Stimulated activated CD4-positive, alpha-beta T cell treated with anti-CD3 and anti-CD28 coated beads, Interleukin-12 subunit alpha, Interleukin-12 subunit beta, amount 100 ng/mL, for 48 hours (primary cell): ENCODE measurements at places on chromosomes 5 and 9.

DNA sequence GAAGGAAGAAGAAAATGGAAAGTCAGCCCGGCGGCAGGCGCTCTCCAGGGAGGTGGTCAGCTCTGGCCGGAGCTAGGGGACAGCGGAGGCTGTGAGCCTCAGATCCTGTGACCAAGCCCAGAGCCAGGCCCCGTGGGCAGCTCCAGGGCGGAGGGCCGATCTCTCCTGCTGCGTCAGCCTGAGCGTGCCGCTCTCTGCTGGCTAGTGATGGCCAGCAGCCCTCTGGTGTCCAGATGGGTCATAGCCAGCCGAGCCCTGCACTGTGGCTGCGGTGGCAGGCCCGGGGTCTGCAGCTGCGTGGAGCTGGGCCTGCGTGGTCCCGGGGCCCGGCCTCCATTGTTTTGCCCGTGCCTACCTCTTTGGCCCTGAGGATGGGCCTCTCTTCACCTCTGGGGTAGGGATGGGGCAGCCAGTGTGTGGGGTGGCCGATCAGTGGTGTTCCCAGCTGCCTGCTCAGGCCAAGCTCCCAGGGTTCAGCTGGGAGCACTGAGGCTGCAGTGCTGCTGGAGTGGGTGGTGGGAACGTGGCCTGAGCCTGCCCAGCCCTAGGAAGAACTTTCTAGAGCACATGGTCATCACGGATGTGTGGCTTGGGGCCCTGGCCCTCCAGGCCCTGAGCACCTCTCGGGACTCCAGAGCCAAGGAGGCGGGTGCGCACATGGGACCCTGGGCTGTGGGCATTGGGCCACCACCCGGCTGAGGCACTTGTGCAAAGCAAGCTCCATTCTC is 17.1 kb upstream of the NRARP start:
- DNase-seq, result no peak

DNA sequence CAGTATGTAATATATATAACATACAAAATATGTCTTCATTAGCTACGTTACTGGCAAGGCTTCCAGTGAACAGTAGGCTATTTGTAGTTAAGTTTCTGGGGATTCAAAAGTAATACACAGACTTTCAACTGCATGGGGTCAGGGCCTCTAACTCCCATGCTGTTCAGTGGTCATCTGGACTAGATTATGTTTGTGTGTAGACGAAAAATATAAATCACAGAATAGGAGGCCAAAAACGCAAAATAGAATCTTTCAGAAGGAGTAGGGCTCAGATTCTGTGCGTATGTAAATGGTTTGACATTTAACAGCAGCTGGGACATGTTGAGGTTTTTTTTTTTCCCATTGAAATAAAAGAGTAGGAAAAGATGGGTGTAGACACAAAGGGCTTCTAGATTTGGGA is 1048.7 kb upstream of the WWC1 start:
- DNase-seq, result no peak

GRCh38 chr9:91546574-91546973 is 122.9 kb upstream of the NFIL3 start:
- no peak for DNase-seq

DNA sequence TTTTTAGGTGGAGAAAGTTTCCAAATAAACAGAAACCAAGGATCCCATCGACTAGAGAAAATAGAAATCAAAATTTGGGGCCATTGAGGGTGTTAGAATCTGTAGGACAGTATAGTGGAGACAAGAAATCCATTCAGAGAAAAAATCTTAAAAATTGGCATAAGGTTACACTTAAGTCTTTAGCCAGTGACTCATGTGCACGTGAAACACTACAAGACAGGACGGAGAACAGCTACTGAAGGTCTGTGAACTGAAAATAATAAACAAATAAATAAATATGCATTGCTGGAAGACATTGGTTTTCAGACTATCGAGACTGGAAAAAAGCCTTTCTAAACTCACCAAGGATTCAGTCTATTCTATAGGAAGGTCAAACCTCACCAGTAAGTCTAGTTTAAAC is 1955.5 kb downstream of the MAT2B start:
- DNase-seq, result no peak

DNA sequence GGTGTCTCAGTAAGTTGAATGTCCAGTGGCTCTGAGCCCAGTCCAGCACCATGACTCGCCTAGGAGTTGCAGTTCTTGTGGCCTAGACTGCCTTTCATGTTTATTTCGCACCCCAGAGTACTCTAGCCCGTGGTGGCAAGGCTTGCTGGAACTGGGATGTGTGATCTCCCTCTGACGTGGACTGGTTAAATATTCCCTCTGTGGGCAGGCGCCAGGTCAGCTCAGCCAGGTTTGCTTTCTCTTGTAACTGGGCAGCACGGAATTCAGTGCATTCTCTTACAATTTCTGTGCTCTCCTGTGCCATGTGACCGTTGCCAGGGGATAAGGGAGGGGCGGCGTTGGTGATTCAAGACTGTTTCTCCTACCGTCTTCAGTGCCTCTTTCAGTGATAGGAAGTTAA is 270.8 kb downstream of the KDM4C start:
- no peak for DNase-seq

- DNase-seq, result no peak
Measured at GRCh38 chr5:37665889-37666288, 174.0 kb downstream of the GDNF start.

GRCh38 chr5:140443-140829 is 48.5 kb downstream of the PLEKHG4B start:
- no peak for DNase-seq

GRCh38 chr9:92608909-92609445 is 61.0 kb downstream of the IPPK start:
- no peak for DNase-seq

DNA sequence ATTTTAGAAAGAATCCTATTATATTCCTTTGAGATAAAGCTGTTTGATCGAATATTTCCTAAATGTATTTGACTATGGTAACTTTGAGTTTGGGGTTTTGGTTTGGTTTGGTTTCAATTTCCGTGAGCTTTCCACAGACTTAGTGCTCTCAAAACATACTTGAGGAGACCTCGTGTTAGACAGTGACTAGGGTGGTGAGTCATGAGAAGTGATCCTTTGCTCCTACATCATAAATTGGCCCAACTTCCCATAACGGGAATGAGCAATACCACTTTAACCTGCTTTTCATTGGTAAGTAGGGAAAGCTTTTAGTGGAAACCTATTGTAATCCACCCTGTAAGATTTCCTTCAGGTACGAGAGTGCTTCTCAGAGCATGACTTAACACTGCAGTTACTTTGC is 3.8 kb upstream of the RASEF start:
- DNase-seq, result no peak

GRCh38 chr5:89110916-89111646 is 228.1 kb upstream of the MEF2C start:
- DNase-seq, result no peak

DNA sequence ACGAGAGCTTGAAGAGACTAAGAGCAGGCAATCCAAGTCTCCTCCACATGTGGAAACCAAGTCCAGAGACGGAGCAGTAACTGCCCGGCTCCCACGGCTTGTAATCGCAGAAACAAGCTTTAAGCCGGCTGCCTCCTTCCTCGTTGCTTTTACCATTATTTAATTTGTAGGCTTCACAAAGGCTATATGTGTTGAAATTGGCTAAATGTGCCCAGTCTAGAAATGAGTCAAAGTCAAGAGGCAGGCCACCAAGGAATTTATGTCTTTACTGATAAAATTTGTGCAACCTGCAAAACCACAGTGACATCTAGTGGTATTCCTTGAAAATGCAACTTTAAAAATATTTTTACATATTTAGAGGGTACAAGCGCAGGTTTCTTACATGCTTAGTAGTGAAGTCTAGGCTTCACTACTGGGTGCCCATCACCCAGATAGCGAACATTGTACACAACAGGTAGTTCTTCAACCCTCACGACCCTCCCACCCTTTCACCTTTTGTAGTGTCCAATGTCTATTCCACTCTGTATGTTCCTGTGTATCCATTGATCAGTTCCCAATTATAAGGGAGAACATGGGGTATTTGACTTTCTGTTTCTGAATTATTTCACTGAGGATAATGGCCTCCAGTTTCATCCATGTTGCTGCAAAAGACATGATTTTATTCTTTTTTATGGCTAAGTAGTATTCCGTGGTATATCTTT is 33.5 kb upstream of the EBF1 start:
- DNase-seq, result no peak

DNA sequence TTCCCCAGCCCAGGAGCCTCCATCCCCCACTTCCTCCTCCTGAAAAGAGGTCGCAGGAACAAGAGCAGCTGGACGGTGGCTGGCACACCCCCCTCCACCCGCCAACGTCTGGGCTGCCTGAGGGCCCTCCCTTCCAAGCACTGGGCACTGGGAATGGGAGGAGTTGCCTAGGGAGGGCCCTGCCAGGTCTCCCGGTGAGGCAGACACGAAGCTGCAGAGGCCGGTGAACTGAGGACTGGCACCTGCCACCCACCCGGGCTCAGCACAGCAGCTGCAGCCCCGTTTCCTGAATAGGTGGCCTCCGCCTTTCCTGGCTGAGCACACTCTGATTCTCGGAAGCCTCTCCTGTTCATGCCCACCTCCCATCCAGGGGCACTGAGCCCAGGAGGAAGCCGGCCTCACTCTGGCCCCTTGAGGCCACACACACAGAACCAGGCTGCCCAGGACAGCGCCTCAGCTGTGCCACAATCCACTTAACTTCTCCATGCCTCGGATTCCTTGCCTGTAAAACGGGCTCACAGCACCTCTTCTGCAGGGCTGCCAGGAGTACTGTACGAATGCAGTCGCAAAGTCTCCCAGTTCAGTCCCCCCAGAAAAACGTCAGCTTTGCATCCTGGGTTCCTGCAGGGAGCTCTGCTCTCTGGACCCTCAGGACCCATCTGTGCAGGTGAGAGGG is 1.3 kb downstream of the NPDC1 start:
- no peak for DNase-seq

- DNase-seq, result no peak
Measured at GRCh38 chr5:83837265-83837907, 116.7 kb upstream of the HAPLN1 start.

DNA sequence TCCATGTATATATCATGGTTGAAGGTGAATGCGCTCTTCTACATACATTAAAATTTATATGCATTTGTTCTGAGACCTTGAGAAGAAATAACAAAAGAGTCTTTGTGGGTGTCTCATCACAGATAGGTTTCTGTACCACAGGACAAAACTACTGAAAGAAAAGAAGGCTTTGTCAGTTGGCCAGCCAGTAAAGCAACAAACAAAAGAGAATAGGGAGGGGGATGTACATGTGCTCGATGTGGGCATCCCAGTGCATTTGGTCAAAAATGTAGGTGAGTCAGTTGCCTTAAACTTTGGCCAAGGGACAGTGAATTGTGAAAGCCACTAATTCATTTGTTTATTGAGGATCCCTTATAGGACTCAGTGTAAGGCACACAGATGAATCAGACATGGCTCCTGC is 13.3 kb downstream of the RBM18 start:
- DNase-seq, result no peak

DNA sequence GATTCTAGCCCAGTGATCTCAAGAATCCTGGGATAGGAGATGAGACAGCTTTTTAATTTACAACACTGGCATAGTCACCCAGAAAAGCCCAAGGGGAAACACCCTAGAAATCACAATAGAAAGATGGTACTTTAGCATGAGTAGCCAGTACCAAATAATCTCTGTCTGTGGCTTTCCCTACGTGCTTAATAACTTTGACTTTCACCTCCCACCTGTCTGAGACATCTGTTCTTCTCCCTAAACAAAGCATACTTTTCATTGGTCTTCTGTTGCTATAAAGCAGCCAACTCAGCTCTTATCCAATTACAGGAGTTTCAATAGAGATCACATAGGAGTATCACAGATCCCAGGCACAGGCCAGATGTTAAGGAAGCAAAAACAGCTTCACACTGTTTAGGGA is 10.4 kb downstream of the MARCHF3 start:
- DNase-seq, result no peak

- no peak for DNase-seq
Measured at GRCh38 chr9:37029776-37030610, 4.1 kb downstream of the PAX5 start.

DNA sequence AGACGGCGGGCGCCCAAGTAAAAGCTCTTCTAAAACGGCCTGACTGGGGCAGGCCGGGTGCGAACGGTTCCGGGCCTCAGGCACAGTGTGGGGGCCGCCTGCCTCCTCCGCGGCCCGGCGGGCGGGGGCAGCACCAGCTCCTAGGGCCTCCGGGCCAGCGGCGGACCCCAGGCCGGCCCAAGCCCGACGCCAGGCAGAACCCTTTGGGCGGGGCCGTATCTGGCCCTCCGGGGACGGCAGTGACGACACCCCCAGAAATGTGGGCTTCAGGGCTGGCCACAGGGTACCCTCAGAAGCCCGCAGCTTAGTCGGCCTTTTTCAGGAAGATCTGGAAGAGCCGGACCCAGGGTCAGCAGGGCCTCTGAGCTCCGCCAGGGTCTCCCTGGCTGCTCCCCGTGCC is 4.0 kb downstream of the LTC4S start:
- no peak for DNase-seq

DNA sequence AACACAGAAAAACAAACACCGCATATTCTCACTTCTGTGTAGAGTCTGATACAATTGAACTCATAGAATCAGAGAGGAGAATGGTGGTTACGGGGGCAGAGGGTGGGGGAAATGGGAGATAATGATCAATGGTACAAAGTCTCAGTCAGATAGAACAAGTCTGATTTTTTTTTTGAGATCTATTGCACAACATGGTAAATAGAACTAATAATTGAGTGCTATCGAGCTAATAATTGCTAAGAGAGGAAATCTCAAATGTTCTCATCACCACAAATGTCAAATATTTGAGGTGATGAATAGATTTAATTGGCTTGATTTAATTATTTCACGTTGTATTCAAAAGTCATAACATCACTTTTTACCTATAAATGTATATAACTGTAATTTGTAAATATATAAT is 121.0 kb upstream of the SPIN1 start:
- no peak for DNase-seq

DNA sequence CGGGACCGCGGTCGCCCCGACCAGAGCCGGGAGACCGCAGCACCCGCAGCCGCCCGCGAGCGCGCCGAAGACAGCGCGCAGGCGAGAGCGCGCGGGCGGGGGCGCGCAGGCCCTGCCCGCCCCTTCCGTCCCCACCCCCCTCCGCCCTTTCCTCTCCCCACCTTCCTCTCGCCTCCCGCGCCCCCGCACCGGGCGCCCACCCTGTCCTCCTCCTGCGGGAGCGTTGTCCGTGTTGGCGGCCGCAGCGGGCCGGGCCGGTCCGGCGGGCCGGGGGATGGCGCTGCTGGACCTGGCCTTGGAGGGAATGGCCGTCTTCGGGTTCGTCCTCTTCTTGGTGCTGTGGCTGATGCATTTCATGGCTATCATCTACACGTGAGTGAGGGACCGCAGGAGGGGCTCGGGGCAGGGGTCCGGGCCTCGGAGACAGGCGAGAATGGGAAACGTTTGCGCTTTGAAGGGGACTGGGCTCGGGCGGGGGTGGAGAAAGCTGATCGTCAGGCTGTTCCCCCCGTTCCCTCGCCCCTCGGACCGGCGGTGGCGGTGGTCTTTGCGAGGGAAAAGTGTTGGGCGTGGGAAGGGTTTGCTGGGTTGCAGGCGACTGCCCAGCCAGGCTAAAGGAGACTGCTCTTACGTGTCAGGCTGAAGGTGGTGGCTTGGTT is 457 bp downstream of the UGCG start:
- no peak for DNase-seq
